A549 treated with GW870086 at 1 μM for 4 hours (cell line): ENCODE measurements at places on chromosomes 4 and X. TPM values are rescaled to one million over a fixed set of nuclear protein-coding genes. Genes with fewer than 3 reads are reported as not detected.

Gene FRG2
- 0.08 TPM in 1 of 5 replicates, not detected in the others for total RNA-seq

Gene IBSP
- not detected in 5 replicates for total RNA-seq

Gene AMOT
- 0.01 to 0.03 TPM (median 0.01 TPM) in 3 of 5 replicates, not detected in the others for total RNA-seq

Gene IL13RA2
- total RNA-seq: 0.21 to 0.27 TPM (median 0.21 TPM) in 3 of 5 replicates, not detected in the others

Gene NMU
- 0.37 to 1.1 TPM (median 0.82 TPM) in 5 replicates for total RNA-seq

Gene NLGN3
- total RNA-seq: 0.70 to 1.2 TPM (median 1.00 TPM) in 5 replicates

Gene ATOH1
- total RNA-seq: not detected in 5 replicates

Gene CLDN22
- total RNA-seq: not detected in 5 replicates

Gene OFD1
- 11.9 to 12.8 TPM (median 12.3 TPM) in 5 replicates for total RNA-seq

Gene DNAAF6
- 0.10 TPM in 1 of 5 replicates, not detected in the others for total RNA-seq

Gene WFS1
- 10.1 to 13.6 TPM (median 13.4 TPM) in 5 replicates for total RNA-seq

Gene FABP2
- total RNA-seq: not detected in 5 replicates

Gene FAM241A
- 0.54 to 0.91 TPM (median 0.90 TPM) in 5 replicates for total RNA-seq

Gene GPRIN3
- total RNA-seq: 1.5 to 4.0 TPM (median 3.1 TPM) in 5 replicates

Gene MAPK10
- total RNA-seq: 0.16 to 0.50 TPM (median 0.31 TPM) in 4 of 5 replicates, not detected in the other

Gene GASK1B
- 0.26 to 0.67 TPM (median 0.34 TPM) in 5 replicates for total RNA-seq

Gene GRIA3
- not detected in 5 replicates for total RNA-seq

Gene SLC16A2
- 20.1 to 23.8 TPM (median 22.7 TPM) in 5 replicates for total RNA-seq

Gene FAT1
- total RNA-seq: 132 to 180 TPM (median 148 TPM) in 5 replicates

Gene YIPF6
- total RNA-seq: 25.8 to 36.6 TPM (median 34.8 TPM) in 5 replicates

Gene ARFIP1
- total RNA-seq: 12.6 to 17.3 TPM (median 15.9 TPM) in 5 replicates

Gene USP51
- total RNA-seq: 0.31 to 0.67 TPM (median 0.51 TPM) in 5 replicates

Gene TRIML2
- total RNA-seq: 39.1 to 59.1 TPM (median 46.0 TPM) in 5 replicates

Gene MYOZ2
- not detected in 5 replicates for total RNA-seq
